Activated naive CD4-positive, alpha-beta T cell (primary cell): ENCODE measurements at places on chromosomes 2 and 18.

- DNase-seq: no peak
Measured at GRCh38 chr2:72271766-72272641, 124.3 kb upstream of the CYP26B1 start.

DNA sequence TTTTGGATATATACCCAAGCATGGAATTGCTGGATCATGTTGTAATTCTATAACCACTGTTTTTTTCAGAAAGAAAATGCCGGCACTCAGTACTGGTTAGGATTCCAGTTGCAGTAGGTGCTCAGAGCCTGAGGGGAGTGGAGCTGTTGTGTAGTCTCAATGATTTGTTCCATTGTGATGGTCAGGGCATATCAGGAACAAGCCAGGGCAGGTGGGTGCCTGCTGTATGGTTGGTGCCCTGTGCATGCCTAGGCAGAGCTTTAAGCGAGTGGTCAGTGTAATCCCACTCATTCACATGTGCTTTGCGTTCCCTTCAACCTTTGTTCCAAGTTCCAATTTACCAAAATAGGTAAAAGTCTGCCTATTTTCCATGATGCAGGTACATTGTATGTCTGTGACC lies 100.9 kb downstream of the FHOD3 start:
- no peak for DNase-seq

DNA sequence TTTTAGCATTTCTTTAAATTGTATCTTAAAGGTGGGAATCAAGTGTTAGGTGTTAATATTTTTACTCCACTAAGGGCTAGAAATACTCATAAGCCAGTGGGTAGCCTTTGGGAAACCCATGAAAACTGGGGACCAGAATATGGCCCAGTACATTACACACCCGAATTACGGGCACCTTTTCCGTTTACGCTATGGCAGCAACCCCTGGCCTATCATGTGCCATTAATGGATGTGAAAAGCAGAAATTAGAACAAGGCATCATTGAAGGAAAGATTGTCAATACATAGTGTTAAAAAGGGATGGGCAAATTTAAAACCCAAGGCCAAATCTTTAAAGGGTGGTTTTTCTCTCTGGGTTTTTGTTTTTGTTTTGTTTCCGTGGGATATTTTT lies 781 bp downstream of the FARP2 start:
- DNase-seq: no peak

- no peak for DNase-seq
Measured at GRCh38 chr2:144020047-144020446, 499.9 kb downstream of the ZEB2 start.

DNA sequence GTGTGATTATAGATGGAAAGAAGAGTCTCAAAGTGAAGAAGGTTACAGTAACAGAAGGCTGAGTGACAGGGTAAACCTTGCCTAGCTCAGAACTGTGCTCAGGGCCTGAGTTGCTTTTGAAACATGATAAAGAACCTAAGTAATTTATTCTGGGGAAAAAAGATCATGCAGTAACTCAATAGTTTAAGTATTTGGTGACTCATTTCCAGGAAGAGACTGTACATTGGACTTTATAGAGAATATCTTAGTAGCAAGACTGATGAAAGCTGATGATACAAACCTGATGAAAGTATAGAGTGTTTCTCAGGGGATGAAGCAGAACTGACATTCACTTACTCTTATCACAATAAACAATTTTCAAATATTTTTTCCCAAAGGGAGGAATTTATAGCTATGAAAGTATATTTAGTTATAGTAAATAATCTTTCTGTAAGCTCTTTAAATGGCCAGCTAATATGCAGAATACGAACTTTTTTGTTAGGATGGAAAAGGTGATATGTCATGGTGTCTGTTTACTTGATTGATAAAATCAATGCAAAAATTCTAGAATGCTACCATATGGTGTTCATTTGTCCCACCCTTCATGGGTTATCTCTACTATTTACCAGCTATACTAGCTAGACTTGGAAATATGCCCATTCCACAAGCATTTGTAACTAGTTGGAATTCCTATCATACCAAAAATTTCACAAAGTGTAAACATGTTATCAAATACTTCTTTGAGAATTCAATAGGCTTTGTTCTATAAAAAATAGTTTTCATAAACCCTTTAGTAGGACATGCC lies 1265.5 kb upstream of the ACVR2A start:
- no peak for DNase-seq

GRCh38 chr18:38116716-38117115 lies 551.1 kb upstream of the CELF4 start:
- DNase-seq: no peak

DNA sequence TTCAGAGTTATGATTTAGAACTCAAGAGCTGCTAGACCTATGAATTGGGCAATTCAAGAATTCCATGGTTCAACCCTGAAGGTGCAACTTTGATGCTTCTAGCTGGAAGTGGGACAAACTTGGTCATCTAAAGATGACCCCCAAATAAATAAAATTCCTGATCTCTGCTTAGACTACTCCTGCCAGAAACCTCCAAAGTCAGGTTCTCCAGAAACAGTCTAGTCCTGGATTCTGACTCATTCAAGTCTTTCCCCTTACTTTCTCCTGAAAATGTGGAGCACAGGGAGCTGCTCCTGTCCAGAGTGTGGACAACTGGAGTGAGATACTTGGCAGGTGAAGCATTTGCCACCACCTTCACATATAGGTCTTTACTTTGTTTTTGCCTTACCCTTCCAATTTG lies 557.7 kb upstream of the TNP1 start:
- no peak for DNase-seq

GRCh38 chr18:42752916-42753315 lies 362.6 kb downstream of the RIT2 start:
- DNase-seq: no peak

DNA sequence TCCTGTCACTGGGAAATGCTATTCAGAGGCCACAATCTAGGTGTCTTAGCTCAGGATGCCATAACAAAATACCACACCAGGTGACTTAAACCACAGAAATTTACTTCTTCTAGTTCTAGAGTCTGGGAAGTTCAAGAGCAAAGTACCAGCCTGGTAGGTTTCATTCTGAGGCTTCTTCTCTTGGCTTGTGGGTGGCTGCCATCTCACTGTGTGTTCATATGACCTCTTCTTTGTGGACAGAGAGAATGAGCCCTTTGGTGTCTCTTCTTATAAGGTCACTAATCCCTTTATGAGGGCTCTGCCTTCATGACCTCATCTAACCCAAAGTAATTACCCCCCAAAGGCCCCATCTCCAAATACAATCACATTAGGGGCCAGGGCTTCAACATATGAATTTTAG lies 57.3 kb downstream of the RHOB start:
- DNase-seq: no peak

DNA sequence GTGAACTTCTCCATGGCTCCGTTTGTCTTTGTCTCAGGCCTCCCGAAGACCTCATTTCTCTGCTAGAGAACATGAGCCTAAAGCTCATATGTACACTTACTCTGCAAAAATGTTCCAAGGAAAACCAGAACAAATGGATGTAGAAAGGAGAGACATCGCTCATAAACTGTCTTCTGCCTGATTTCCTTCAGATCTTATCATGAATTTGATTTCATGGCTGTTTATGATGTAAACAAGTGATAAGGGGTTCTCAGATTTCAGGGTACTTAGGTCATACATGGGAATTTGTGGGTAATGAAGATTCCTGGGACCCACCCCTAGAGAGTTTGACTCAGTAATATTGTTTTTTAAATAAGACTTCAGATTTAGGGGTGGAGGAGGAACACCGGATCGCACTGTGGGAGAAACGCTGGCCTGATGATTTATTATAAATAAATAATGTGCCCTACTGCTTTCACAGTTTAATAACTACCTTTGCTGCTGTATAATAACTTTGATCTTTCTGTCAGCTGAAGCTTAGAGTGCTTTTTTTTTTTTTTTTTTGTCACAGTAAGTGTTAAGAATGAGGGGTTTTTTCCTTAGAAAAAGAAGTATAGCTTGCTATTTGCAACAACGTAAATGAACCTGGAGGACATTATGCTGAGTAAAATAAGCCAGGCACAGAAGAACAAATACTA lies 14.9 kb downstream of the AOX1 start:
- DNase-seq: no peak

DNA sequence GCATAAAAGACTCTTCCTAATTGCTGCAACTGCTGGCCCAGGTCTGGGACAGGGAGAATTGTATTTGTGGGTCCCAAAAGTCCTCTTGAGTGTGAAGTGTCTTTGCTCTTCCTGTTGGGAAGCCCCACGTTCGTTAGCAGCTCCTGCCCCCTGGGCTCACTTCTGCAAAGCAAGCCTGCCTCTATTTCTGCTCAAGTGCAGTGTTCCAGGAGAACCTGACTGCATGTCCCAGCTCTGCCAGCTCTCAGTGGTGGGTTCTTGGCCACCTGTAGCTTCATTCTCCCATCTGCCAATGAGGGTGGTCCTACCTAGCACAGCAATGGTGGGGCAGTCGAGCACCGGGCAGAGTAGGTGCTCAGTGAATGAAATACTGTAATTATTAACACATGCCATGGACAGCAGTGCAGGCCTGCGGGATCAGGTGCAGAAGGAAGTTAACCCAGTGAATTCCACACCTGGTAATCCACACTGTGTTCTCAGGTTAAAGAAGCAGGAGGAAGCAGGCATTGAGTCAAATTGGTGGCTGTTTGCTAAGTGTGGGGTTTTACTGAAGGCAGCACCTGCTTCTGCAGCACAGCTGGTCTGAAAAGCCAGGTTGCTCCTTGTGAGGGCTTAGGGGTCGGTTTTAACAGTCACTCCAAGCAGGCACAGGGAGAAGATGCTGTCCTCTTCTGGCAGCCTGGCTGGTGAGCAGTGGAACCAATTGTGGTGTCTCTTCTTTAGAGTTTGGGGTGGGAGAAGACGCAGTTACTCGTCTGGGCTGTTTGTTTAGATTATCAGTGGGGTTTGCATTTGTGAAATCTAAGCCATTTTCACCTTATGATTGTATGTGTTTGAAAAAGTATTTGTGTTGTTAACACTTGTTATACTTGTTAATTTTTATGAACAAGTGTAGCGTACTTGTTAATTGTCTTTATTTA lies 54.3 kb downstream of the DGKD start:
- no peak for DNase-seq

GRCh38 chr2:96146153-96146880 lies 1.1 kb upstream of the DUSP2 start:
- peak; percentile 83 for DNase-seq

- DNase-seq: no peak
Measured at GRCh38 chr18:63817441-63818051, 42.3 kb downstream of the SERPINB7 start.

- no peak for DNase-seq
Measured at GRCh38 chr2:41922177-41922576, 125.6 kb upstream of the PKDCC start.

DNA sequence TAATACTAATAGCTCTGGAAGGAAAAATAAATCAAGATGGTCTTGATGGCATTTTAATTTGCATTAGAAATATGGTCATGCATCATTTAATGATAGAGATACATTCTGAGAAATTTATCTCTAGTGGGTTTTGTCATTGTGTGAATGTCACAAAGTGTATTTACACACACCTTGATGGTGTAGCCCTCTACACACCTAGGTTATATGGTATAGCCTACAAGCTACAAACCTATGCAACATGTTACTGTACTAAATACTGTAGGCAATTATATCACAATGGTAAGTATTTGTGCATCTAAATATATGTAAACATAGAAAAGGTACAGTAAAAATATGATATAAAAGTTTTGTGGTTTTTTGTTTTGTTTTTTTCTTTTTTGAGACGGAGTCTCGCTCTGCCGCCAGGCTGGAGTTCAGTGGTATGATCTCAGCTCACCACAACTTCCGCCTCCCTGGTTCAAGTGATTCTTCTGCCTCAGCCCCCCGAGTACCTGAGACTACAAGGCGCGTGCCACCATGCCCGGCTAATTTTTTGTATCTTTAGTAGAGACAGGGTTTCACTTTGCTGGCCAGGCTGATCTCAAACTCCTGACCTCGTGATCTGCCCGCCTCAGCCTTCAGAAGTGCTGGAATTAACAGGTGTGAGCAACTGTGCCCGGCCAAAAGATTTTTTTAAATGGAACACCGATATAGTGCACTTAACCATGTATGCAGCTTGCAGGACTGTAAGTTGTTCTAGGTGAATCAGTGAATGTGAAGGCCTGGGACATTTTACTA lies 83.7 kb upstream of the UBXN4 start:
- DNase-seq: no peak

DNA sequence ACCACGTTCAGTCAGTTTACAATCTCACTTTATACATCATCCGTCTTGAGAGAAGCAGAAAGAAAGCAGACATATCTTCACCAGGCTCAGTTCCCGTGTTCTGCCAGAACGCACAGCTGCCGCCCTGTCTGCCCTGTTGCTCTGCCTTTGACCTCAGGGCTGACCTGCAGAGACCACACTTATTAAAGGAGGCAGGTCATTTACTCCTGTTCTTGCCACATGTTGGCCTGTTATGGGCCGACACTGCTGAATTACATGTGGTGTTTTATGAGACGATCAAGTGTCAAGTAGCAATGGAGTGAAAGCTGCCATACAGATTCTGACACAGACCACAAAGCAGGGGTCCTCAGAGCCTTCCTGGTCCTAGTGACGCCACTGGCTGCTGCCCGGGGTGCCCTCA lies 232.2 kb downstream of the TTC32 start:
- DNase-seq: no peak

GRCh38 chr2:97913846-97914245 lies 81.9 kb downstream of the TMEM131 start:
- DNase-seq: no peak

- DNase-seq: no peak
Measured at GRCh38 chr2:239512054-239512453, 111.2 kb upstream of the HDAC4 start.

DNA sequence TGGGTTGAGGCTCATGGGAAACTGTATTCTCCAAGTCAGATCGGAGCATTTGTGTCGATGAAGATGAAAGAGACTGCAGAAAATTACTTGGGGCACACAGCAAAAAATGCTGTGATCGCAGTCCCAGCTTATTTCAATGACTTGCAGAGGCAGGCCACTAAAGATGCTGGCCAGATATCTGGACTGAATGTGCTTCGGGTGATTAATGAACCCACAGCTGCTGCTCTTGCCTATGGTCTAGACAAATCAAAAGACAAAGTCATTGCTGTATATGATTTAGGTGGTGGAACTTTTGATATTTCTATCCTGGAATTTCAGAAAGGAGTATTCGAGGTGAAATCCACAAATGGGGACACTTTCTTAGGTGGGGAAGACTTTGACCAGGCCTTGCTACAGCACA lies 336.6 kb downstream of the PAX3 start:
- DNase-seq: no peak

DNA sequence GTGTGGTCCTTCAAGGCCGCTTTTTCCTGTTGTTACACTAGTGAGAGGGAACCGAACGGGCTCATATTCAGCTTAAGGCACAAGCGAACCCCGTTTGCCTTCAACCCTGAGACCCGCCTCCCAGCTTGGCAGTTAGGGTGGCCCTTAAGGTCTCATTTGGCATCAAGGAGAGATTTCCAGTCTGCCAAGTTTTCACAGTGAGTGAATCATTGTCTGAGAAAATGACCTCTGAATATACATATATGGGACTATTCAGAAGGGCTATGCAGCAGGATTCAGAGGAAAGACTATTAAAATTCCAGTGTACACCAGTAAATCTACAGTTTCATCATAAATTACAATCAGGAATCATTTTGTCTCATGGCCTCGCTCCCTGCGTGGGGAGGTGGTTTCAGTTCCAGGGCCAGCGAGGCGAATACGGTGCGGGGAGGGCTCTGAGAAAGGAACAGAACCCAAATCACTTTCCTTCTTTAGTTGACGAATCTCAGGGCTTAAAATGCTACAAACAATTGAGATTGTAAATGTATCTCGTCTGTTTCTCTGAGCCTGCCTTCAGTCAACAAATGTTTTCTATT lies 231.4 kb downstream of the FAM210A start:
- no peak for DNase-seq

GRCh38 chr18:67453901-67454300 lies 62.6 kb downstream of the DSEL start:
- no peak for DNase-seq

GRCh38 chr2:60806988-60807681 lies 51.1 kb downstream of the PAPOLG start:
- no peak for DNase-seq
